ENCODE measurements at places on chromosomes 12 and 14.

DNA sequence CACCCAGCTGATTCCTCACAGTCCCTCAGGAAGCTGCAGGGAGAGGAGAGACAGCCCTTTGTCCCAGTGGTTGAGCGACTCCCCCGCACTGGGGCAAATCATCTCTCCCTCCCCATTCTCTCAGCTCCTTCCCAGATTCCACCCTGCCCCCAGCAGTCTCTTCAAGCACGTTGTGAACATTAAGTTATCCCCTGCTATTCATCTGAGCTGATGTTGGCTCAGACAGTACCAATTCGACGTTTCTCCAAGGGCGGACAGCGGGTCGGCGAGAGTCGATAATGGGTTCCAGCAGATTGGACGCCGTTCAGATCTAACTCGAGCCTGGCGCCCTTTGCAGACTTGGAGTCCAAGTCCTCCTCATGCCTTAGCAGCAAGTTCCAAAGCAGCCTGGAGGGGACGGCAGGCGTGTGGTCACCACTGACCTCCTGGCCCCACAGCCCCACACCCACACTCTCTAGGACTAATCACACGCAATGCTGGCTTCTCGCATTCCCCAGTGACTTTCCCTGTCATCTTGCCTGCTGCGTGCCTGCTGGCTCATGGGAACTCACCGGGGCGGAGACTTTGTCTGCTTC is 245.9 kb downstream of the CHST11 start:
- no peak for DNase-seq

DNA sequence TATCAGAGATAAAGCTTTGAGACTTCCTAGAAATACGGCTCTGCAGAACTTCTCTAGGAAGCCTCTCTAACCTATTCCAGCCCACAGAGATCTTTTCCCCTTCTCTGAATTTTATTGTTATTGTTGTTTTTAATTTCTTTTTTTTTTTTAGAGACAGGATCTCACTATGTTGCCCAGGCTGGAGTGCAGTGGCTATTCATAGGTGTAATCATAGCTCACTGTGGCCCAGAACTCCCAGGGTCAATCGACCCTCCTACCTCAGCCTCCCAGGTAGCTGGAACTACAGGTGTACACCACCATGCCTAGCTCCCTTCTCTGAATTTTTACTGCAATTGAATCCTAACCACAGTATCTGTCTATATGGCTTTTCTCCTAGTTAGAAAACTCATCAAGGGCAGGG is 19.6 kb downstream of the SLC7A8 start:
- DNase-seq: no peak

DNA sequence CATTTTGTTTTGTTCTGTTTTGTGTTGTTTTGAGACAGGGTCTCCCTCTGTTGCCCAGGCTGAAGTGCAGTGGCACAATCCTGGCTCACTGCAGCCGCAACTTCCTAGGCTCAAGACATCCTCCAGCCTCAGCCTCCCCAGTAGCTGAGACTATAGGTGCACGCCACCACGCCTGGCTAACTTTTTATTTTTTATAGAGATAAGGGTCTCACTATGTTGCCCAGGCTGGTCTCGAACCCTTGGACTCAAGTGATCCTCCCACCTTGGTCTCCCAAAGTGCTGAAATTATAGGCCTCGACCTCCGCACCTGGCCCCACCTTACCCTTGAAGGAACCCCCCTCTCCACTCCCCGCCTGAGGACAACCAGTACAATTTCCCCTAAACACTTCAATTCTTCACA is 7.5 kb upstream of the IFT81 start:
- DNase-seq: no peak

- DNase-seq: no peak
These were observed 275.6 kb upstream of the PPFIA2 start for GRCh38 chr12:82034769-82035168.

- DNase-seq: no peak
These were observed 15.5 kb upstream of the TCTN2 start for GRCh38 chr12:123655420-123655819.

- no peak for DNase-seq
These were observed 13.8 kb upstream of the DDX47 start for GRCh38 chr12:12799163-12799920.

GRCh38 chr12:11500188-11500860 is 105.0 kb upstream of the PRB2 start:
- DNase-seq: no peak

DNA sequence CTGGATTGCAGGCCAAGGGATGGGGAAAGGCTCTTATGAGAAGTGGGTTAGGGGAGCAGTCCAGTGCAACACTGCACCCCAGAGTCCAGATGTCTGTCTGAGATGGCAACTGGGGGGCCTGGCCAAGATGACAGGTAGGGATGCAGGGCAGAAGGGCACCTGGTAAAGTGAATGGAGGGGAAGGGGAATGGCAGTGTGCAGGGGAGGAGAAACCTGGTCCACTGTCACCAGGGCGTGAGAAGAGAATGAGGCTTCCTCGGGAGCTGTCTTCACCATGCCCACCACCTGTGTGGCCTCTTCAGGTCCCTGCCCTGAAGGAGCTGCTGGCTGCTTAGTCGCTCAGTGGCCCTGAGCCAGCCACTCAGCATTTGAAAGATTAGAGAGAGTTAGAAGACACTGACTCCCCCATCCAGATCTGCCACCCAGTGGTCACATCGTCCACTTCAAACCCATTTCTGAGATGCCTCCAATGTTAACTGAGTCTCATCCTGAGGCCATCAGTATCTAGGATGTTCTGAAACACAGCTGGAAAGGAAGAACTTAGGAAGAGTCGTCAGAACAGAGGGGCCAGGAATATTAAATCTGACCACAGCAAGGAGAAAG is 57.3 kb downstream of the PLEKHG3 start:
- no peak for DNase-seq

GRCh38 chr14:92471919-92472318 is 41.7 kb upstream of the RIN3 start:
- DNase-seq: no peak

GRCh38 chr12:55642267-55642666 is 5.6 kb downstream of the OR10P1 start:
- no peak for DNase-seq

DNA sequence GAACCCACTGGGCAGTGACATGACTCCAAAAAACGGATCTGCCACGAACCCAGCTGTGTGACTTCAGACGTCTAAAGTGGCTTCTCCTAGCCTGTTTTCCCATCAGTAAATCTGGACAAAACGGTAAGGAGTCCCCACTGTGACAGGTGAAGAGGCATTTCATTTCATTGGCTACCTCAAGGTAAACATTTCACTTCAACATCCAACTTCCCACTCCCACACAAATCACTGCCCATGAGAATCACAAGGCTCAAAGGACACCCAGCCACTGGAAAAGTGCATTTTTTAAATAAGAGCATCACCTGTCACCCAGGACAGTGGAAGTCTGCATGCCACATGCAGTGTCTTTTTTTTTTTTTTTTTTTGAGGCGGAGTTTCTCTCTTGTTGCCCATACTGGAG is 27.9 kb downstream of the HSP90AA1 start:
- DNase-seq: no peak

GRCh38 chr14:81472096-81472800 is 61.4 kb downstream of the SEL1L start:
- DNase-seq: no peak

GRCh38 chr12:95784286-95784685 is 6.3 kb downstream of the NTN4 start:
- DNase-seq: no peak

- DNase-seq: no peak
These were observed 62.8 kb downstream of the HRK start for GRCh38 chr12:116818341-116818856.

- no peak for DNase-seq
These were observed 321.9 kb downstream of the SYT1 start for GRCh38 chr12:79186506-79186905.

- DNase-seq: no peak
These were observed 73.1 kb downstream of the CACNA1C start for GRCh38 chr12:2125651-2126522.

GRCh38 chr12:18864900-18865561 is 127.1 kb downstream of the CAPZA3 start:
- DNase-seq: no peak

GRCh38 chr12:820336-820735 is 68.0 kb downstream of the WNK1 start:
- no peak for DNase-seq

DNA sequence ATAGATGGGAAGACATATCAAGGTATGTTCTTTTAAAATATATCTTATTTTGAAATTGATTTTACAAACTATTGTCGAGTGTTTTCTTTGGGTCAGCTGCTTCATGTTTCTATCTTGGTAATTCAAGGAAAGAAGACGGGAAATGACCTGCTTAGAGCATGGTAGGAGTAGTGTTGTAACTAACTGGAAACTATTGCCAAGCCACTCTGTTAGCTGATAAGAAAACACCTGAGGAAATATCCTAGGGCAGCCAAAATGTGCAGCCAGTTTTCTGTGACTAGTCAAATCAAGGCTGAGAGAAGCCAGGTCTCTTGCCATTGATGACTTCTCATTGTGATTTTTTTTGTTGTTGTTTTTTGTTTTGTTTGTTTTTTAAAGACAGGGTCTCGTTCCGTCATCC is 30.2 kb downstream of the METAP2 start:
- no peak for DNase-seq

GRCh38 chr12:123747309-123747708 is 14.8 kb upstream of the DNAH10 start:
- DNase-seq: no peak

GRCh38 chr14:41051801-41052200 is 554.9 kb upstream of the LRFN5 start:
- DNase-seq: no peak

DNA sequence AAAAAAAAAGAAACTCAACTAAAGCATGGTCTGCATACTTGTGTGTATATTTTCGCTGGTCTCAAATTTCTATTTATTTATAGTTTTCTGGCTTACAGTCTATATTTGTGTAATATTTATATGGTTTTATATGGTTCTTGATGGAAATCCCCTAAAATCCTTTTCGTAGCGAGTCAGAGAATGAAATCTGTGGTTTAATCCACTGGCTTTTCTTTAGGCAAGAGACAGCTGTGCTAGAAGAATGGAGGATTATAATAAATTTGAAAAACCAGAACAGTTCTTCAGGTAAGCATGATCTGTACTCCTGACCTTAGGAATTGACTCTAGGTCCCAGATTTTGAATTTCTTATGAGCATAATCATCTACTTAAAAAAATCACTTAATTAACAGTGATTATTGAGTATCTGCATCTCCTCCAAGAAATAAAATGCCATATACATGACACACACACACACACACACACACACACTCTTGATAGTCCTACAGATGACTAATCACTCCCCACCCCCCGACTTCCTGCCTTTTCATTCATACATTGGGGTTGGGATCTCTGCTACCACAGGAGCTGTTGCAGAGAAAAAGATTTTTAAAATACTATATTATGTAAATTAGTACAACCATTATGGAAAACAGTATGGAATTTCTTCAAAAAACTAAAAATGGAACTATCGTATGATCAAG is 113.4 kb downstream of the CRADD start:
- no peak for DNase-seq

GRCh38 chr12:91155990-91156389 is 26.6 kb downstream of the DCN start:
- no peak for DNase-seq

DNA sequence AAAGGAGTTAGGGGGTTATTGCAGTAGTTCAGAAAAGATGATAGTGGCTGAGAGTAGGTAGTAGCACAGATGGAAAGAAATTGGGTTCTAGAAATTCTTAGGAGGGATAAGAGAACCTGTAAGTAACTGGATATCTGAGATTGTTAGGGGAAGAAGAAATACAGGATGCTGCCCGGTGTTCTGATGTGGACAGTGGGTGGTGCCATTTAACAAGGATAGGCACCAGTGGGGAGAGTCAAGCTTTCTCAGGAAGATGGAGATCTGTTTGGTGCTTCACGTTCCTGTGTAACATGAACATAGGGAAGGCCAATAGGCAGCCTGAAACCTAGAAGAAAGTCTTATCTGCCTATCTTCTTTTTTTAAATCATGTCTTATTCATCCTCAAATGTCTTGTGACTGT is 245.9 kb downstream of the NPAS3 start:
- DNase-seq: no peak

DNA sequence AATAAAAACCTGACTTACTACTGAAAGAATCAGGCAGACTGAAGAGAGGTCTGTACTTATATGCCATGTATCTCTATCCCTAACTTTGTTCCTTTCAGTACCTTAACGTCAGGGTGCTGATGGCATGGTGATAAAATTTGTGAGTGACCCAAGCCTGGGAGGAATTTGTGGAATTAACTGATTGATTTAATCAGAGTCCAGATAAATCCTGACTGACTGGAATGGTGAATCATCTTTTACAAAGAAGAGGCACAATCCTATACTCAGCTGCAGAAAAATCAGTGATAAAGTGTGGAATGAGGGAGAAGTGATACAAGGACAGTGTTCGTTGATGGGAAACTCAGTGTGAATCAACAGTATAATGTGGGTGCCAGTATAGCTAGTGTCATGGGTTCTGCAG is 3.7 kb downstream of the TDG start:
- DNase-seq: no peak

GRCh38 chr12:108815369-108815768 is 42.0 kb downstream of the SSH1 start:
- no peak for DNase-seq

DNA sequence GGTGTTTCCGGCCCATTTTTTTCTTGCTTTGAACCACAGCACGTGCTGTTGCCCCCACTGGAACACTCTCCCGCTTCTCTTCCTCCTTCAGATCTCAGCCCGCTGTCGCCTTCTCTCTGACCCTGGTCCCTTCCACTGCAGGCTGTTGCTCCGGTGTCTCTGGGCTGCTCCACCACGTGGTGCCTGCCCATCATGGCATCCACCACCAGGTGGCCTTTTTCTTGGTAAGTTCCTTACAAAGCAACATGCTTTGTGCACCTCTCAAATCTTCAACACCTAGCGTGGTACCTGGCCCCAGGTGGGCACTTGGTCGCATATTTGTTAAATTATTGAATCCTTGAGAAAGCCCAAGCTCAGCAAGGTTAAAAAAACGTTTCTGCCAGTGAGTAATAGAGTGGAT is 19.1 kb downstream of the TUNAR start:
- no peak for DNase-seq

DNA sequence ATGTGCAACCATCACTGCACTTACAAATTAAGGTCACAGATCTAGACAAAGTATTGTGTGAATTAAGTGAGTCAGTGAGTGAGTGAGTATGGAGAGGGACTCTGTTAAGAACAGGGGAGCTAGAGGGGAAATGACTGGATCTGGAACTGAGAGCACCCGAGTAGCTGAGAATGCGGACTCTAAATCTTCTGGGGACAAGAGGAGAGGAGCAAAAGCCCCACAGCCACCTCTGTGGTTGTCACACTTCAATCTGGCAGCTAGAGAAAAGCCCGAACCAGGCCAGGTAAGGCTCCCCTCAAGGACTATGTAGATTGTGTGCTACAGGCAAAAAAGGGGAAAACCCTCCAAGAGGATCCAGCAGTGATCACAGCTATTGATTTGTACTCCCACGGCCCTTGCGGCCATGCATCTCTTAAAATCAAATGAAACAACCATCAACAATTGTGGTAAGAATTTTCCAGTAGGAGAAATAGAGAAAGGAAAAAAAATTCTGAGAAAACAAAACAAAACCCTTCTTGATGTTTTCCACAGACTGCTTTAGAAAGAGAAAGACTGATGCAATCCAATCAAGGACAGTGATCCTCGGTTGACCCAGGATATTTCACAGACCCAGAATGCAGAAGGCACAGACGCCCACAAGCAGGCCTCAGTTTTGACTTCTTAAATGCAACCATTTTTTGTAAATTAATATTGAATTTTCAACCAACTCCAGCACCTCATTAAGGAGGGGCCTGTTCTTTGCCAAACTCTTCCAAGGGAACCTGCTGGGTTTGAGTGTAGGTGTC is 109.6 kb downstream of the SLC38A6 start:
- no peak for DNase-seq

Measured in NCI-H2081 treated with DMSO at 0.1 percent for 48 hours (cell line).